ENCODE measurements at places on chromosomes 1 and 21.

GRCh38 chr1:158115126-158115525 is 65.6 kb upstream of the CD1D start:
- no peak for DNase-seq

- no peak for DNase-seq
Observed at GRCh38 chr1:68459796-68460195, 10.0 kb upstream of the RPE65 start.

GRCh38 chr1:225653463-225654276 is 747 bp upstream of the ENAH start:
- peak; percentile 82 for DNase-seq

DNA sequence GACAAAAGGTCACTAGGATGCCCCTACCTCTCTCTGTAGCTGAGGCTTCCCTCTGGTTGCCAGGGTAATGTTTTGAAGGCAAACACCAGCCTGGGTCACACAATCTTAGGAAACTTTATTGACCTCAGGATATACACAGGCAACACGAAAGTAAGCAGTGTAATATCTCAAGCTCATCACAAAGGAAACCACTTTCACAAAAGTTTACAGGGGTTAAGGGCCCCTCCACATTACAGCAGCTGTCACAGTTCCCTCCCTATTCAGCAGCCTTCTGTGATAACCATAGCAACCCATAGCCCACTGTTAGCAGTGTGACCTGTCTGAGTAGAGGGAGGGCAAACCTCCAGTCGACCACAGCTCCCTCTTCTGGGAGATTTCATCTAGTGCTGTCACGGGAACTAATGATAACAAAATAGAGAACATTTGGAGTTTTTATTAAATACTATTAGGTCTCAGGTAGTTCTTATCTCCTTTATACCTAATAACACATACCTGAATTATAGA is 149.8 kb downstream of the PTPRC start:
- DNase-seq, result no peak

- peak; percentile 93 for DNase-seq
Observed at GRCh38 chr1:41498804-41499203, 14.3 kb upstream of the EDN2 start.
